ENCODE measurements at places on chromosomes 7 and 10. TPM values are rescaled to one million over a fixed set of nuclear protein-coding genes. Genes with fewer than 3 reads are reported as not detected.
A peak's percentile ranks its signal among the peaks of the same experiment; 100 is the strongest.

Gene SPDYE16
- 3.6 TPM for total RNA-seq

Gene NANOS1
- total RNA-seq, result 2.4 TPM

Gene PNLIPRP2
- total RNA-seq, result not detected

Gene MRLN
- total RNA-seq, result not detected

Gene STEAP4
- total RNA-seq, result 19.3 TPM

Gene CEP55
- 3.3 TPM for total RNA-seq

- H3K36me3 ChIP-seq, result no peaks in the 10 kb centered on the region
- no peak overlapping the region for H3K27ac ChIP-seq
- no peak overlapping the region for H3K4me3 ChIP-seq
- H3K27me3 ChIP-seq, result peaks cover 38% of the 10 kb centered on the region
Observed at GRCh38 chr7:128102490-128103291, 71.5 kb upstream of the LRRC4 start.

GRCh38 chr7:11130012-11130411, 156.3 kb downstream of the PHF14 start:
- DNase-seq, result no peak
- H3K27me3 ChIP-seq, result no peaks in the 10 kb centered on the region
- H3K4me1 ChIP-seq, result no peaks in the 10 kb centered on the region
- no peak overlapping the region for H3K4me3 ChIP-seq
- no peak overlapping the region for H3K27ac ChIP-seq
- H3K36me3 ChIP-seq, result no peaks in the 10 kb centered on the region

DNA sequence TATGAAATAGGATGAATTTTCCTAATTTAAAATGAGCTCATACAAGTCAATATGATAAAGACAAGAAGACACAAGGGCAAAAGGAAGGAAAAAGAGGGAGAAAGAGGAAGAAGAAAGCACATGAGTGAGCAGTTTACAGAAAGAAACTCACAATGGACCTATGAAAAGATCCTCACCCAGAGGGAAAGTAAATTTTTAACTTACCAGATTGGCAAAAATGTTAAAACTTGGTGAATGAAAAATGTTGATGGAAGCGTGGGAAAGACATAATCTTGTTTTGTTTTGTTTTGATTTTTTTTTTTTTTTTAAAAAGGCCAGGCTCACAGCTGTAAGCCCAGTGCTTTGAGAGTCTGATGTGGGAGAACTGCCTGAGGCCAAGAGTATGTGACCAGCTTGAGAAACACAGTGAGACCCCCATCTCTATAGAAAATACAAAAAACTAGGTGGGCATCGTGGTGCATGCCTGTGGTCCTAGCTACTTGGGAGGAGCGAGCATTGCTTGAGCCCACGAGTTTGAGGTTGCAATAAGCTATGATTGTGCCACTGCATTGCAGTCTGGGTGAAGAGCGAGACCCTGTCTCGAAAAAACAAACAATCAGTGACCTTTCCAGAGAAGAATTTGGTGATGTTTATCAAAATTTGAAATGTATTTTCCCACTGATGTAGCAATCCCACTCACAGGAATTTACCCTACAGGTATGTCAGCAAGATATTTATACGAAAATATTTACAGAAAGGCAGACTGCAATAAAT, 152.9 kb upstream of the ASAH2 start:
- no peaks in the 10 kb centered on the region for H3K4me1 ChIP-seq
- H3K4me3 ChIP-seq, result no peak overlapping the region
- H3K27ac ChIP-seq, result no peak overlapping the region
- no peaks in the 10 kb centered on the region for H3K36me3 ChIP-seq
- no peaks in the 10 kb centered on the region for H3K27me3 ChIP-seq
- DNase-seq, result no peak

- no peaks in the 10 kb centered on the region for H3K4me1 ChIP-seq
- no peaks in the 10 kb centered on the region for H3K36me3 ChIP-seq
- no peak for DNase-seq
- no peaks in the 10 kb centered on the region for H3K27me3 ChIP-seq
- no peak overlapping the region for H3K4me3 ChIP-seq
- H3K27ac ChIP-seq, result no peak overlapping the region
Observed at GRCh38 chr10:102841827-102842345, 4.7 kb upstream of the CYP17A1 start.

- no peaks in the 10 kb centered on the region for H3K4me1 ChIP-seq
- DNase-seq, result no peak
- no peaks in the 10 kb centered on the region for H3K36me3 ChIP-seq
- no peaks in the 10 kb centered on the region for H3K27me3 ChIP-seq
- H3K4me3 ChIP-seq, result no peak overlapping the region
Observed at GRCh38 chr7:21706131-21706530, 163.3 kb downstream of the DNAH11 start.

DNA sequence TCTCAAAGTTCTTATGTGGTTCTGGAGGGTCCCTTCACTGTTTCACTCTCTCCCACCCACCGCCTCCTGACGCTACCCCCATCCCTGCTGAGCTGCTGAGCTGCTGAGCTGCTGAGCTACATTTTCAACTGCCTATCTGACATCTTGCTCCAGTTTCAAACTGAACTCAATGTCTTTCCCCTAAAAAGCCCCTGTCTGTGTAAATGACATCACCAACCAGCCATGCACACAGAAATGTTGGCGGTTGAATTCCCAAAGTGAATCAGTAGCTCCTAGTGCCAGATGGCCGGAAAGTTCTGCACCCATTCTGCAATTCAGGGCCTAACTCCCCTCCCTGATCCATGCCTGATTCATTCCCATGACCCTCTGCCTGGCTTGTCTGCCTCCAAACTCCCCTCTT, 71.2 kb downstream of the WNT2 start:
- no peaks in the 10 kb centered on the region for H3K4me1 ChIP-seq
- H3K27ac ChIP-seq, result no peak overlapping the region

DNA sequence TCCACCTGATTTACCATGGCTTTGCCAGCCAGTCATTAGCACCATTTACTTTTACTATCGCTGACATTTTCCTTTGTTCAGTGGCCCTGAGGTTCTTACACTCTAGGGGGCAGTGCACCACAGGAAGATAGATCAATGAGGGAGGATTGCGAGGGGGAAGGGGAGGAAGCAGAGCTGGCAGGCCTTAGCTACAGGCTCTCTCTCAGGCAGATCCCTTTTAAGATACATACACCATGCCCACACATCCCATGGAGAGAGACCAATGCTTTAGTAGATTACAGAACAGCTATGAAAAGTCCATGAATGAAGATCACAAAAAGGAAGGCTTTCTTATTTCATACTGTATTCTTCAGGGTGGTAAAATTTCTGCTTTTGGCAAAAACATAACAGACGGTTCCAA, 47.4 kb downstream of the DENND11 start:
- peaks cover 31% of the 10 kb centered on the region for H3K36me3 ChIP-seq
- H3K27ac ChIP-seq, result no peak overlapping the region
- peaks cover 9% of the 10 kb centered on the region for H3K4me1 ChIP-seq
- no peak overlapping the region for H3K4me3 ChIP-seq
- no peak for DNase-seq

- peak overlapping the region; percentile 21 for H3K4me3 ChIP-seq
- no peak for DNase-seq
Observed at GRCh38 chr10:62082729-62083411, 181.4 kb downstream of the ARID5B start.

DNA sequence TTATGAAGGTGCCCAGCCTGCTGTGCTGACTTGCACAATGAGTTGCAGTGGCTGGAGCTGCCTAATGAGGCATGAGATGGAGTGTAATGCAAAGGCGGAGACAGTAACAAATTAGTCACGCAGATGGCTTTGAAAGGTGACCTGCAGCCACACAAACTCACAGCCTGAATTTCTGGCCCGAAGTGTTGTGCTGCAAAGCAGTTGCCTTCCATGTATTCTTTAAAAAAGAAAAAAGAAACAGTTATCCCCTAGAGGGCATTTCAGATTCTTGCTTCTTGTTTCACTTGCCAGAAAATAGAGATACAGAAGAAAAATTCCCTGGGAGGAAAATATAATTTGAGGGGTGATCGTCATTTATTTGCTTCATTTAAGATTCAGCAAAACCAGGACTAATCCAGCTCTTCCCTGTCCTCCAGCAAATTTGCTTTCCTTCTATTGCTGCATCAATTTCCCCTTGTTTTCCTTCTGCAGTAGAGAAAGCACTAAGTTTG, 239.9 kb downstream of the ADRA2A start:
- no peak overlapping the region for H3K27ac ChIP-seq
- no peaks in the 10 kb centered on the region for H3K36me3 ChIP-seq
- H3K27me3 ChIP-seq, result no peaks in the 10 kb centered on the region
- peaks cover 7% of the 10 kb centered on the region for H3K4me1 ChIP-seq
- peak overlapping the region; percentile 18 for H3K4me3 ChIP-seq

DNA sequence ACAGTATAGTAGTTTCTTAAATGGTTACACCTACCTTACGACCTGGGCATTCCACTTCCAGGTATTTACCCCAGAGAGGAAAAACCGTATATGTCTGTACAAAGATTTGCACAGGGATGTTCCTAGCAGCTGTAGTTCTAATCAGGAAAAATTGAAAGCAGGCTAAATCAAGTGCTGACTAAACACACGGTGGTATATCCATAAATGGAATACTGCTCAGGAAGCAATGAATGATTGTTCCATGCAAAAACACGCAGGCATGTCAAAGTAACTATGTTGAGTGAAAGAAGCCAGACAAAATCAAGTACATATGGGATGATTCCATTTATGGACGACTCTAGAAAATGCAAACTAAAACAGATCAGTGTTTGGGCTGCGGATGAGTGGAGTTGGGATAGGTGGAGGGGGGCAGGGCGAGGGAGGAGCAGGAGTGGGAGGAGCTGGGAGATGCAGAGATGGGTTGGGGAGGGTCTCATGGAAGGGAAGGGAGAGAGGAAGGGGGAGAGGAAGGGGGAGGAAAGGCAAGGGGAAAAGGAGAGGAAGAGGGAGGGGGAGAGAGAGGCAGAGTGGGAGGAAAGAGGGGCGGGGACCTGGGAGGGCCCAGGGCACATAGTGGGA, 484 bp upstream of the MSRB2 start:
- peak overlapping the region; percentile 97 for H3K27ac ChIP-seq
- H3K36me3 ChIP-seq, result no peaks in the 10 kb centered on the region
- no peak for DNase-seq
